T-helper 2 cell (primary cell): ENCODE measurements at places on chromosomes 1 and 21.

DNA sequence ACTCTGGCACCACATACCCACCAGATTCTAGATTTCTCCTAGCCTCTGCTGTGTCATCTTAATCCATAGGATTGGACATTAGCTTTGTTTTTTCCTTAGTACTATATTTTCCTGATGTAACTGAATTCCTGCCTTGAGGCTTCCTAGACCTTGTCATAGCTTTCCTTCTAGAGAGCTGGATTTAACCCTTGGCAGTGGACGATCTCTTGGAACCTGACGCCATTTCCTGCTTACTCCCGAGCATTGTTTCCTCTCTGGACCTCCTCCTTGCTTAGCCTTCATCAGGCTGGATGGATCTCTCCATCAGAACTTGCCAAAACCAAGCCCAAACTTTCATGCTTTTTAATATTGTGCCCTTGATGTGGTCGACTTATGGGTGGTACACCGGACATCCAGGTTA, 1.5 kb downstream of the APOBEC4 start:
- no peak for DNase-seq

DNA sequence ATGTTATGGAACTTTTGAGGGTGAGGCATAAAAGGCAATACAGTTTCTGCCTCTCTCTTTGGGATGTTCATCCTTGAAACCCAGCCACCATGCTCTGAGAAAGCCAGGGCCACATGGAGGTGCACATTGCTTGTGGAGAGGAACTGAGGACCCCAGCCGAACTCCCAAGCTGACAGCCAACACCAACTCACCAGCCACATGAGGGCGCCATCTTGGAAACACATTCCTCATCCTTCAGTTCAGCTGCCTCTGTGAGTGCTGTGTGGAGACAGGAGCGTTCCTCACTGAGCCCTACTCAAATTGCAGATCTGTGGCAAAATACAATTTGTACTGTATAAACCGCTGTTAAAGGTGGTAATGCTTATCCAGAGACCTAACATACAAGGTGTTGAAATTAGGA, 137.5 kb downstream of the GABPA start:
- no peak for DNase-seq

GRCh38 chr1:147736883-147737282, 23.5 kb downstream of the GJA5 start:
- no peak for DNase-seq

DNA sequence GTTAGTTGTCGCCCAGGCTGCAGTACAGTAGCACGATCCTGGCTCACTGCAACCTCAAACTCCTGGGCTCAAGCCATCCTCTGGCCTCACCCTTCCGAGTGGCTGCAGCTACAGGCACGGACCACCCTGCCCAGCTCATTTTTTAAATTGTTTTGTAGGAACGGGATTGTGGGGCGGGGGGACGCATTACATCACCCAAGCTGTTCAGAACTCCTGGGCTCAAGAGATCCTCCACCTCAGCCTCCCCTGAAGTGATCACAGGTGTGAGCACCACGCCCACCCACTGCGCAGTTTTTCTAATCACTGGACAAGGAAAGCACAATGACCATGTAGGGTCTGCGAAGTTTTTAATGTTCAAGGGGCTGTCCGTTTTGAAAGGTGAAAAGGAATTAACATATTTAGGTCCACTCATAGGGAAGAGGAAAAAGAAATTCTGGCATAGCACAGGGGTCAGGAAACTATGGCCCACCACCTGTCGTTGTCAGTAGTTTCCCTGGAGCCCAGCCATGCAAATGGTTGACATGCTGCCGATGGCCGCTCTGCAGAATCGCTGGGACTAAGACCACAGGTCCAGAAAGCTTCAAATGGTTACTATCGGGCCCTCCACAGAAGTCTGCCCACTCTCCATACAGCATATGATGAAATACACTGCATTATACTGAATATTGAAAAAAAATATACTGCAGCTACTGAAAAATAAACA, 26.0 kb downstream of the SETD4 start:
- no peak for DNase-seq

DNA sequence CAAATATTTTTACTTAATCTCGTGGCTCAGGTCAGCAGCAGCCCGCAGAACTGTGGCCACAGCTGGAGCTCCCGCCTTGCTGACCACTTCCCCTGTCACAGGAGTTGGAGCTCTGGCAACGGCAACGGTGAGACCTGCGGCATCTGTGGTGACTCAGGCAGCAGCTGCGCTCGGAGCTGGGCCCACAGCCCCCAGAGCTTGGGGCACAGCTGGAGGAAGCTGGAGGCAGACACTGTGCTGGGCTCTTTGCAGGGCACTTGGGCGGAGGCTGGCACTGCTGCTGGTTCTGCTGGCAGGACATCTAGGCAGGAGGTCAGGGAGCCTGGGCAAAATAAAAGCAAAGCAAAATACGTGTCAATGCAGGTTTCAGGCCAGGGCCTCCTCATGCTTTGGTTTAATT, at the start of gene LCE3A:
TSS of gene LCE3A (minus strand) at position 301 of the 400 bp plus-strand sequence. CDS start at position 301, 0 bp downstream.
- DNase-seq: no peak

GRCh38 chr1:152343006-152343405, 16.8 kb downstream of the FLG2 start:
- no peak for DNase-seq

- DNase-seq: no peak
Observed at GRCh38 chr1:12539320-12539704, 78.7 kb downstream of the DHRS3 start.

DNA sequence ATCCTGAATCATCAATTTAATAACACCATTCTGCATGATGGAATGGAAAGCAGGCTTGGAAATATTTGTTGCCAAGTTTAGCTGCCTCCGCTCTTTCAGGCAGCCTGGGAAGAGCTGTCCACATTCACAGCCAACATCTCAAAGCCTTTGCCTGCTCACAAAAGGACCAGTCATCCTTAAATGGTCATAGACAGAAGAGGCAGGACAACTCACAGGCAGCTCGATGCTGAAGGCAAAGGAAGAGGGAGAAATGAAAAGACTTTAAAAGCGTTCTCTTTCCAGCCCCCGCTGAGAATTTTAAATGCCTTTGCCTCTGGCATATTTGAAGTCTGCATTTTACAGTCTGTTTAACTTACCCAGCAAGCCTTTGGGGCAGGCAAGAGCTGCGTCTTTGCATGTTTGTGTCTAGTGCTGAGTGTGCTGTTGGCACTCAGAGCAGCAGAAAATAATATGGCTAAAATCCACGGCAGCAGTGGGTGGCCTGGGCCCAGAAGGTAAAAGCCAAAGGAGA, 68.9 kb downstream of the NMNAT2 start:
- DNase-seq: no peak

DNA sequence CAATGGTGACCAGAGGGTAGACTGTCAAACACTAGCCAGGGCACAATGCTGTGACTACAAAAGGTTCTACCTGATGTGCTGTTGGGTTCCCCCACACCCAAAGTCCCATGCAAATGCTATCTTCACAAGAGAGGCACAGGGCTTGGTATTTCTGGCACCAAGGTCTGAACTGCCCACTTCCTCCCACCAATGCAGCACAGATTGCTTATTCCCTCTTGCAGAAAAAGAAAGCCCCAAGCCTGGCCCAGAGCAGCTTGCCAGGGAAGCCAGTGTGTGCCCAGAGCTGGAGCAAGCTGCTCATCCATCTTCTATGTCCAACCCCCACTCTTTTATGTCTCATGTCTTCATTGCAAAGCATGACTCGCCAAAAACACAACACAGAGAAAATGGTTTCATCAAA, 149.4 kb upstream of the CAMK1G start:
- DNase-seq: no peak

GRCh38 chr1:233180641-233181364, 114.7 kb downstream of the PCNX2 start:
- no peak for DNase-seq

DNA sequence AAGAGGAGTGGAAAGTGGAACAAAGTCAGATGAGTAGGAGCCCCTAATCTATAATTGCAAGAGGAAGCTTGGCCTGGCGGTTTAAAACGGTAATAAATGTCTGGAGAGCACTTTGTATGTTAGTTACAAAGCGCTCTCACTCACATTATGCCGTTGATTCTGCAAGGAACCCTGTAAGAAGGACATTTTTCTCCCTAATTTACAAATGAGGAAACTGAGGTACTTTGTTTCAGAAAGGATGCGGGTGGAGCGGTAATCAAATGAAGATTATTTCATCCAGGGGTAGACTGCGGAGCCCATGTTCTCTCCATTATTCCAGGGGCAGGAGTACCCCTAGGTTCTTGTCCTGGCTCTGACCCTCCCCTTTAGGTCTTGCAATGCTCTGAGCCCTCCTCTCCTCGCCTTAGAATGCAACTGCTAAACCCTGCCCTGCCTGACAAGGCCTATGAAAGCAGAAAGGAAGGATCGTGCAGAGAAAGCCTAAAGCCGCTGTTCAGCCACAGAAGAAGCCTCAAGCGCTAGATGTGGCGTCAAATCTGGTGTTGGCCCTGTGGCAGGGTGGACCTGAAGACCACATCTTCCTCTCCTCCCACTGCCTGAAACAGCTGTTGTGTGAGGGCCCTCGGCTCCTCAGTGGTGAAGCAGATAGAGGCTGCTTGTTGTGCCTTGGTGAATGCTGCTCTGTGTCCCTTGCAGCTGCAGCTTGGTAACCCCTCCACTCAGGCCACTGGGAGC, 588 bp upstream of the PACC1 start:
- no peak for DNase-seq

DNA sequence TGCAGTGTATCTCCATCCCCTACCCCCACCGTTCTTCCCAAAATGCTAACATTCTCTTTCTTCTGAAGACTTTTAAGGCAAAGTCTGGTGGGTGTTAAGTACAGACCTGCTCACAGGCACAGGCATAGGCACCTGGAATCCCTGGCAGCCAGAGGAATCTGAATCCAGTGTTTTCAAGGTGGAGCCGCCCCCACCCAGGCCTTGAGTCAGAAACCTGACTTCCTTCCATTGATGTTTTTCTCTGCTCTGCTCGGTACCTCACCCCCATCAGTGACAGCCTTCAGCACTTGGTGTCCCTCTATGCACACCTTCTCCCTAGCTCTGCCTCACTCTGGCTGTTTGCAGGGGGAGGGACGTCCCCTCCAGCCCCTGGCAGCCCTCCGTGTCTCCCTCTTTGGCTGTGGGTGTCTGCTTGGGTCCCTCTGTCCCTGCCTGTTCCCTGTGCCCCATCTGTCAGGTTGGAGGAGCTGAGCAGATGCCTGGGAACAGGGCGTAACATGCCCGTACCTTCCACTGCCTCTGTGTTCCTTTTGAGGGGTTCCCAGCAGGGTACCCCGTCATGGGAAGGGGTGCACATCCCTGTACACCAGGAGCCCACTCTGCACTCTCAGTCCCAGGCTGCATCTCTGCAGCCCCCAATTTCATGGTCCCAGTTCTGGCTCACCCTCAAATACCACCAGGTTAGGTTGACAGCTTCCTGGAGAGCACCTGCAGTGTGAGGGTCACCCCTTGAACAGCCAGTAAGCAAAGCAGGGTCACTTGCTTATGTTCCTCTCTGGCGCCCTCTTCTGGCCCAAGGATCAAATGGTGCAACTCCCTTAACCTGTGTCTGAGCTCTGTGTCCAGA, 6.7 kb downstream of the NCDN start:
- DNase-seq: peak; percentile 71

DNA sequence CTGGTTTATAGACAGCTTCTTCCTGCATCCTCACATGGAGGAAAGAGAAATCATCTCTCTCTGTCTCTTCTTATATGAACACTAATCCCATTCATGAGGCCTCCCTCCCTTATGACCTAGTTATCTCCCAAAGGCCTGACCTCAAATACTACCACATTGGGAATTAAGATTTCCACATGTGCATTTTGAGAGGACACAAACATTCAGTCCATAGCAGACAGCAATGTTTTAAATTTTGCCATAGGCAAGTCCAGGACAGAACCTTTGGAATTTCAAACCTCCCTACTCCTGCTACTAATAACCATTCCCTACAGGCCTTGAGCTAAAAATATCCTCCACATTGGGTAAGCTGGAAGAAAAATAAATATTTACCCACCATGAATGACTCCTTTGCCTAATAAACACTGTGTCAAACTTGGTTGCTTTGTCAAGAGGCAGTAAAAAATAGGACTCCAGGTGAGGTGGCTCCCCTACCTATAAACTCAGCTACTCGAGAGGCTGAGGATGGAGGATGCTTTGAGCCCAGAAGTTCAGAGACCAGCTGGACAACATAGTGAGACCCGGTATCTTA, 113.7 kb downstream of the ZNF281 start:
- DNase-seq: no peak

DNA sequence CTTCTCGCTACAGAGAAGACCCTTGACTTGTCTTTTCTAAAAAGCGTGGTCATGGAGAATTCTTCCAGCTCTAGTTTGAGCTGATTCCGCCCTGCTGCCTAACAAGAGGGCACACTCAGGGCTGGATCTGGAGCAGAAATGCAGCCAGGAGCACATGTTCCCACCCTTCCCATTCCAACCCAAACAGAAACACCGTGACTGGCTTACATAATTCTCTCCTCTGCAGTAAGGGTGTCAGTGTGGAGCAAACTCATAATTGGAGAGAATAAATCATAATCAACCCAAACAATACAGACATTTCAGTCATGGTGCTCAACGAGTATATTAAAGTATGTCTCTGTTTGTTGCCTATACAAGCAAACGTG, 34.5 kb downstream of the CTNNBIP1 start:
- no peak for DNase-seq

- DNase-seq: no peak
Observed at GRCh38 chr1:202713110-202713509, 2.9 kb upstream of the SYT2 start.

DNA sequence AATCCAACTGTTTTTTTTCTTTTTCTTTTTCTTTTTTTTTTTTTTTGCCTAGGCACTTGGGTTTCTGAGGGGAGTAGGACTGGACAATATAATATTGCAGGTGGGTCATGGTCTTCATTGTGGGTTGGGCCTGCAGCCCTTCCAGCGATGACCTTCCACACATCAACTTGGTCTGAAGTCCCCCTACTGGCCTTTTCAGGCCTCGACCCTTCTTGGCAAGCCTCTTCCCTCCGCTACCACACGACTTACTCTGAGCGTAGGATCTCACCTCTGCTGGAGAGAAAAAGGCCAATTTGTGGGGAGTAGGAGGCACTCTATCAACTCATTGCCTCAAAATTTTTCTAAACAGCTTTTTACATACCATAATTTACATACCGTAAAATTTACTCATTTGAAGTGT, 51.1 kb upstream of the GRIK3 start:
- no peak for DNase-seq

DNA sequence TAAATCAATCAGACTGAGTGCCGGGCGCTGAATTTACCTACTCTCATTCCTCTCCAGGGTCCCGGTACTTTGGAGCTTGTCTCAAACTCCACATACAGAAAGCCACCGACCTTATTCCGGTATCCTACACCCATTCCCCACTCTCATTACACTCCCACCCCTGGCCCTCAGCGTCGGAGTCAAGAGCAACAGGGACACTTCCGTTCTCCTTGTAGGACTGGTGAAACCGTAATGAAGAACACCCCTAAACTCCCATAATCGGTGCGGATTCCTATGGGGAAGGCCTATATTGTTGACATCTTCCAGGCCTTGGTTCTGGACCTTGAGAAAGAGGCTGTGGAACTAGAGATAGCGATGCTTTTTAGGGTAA, 798 bp downstream of the ZBED6 start:
- DNase-seq: peak; percentile 13

GRCh38 chr1:28437264-28437923, 67.9 kb downstream of the PHACTR4 start:
- DNase-seq: no peak
